SHP77 treated with DMSO at 0.1 percent for 48 hours (cell line): ENCODE measurements at places on chromosomes 4 and X.

GRCh38 chr4:173227756-173228155 lies 59.1 kb downstream of the GALNT7 start:
- DNase-seq = no peak

GRCh38 chr4:8171984-8172924 lies 13.6 kb upstream of the ABLIM2 start:
- no peak for DNase-seq

DNA sequence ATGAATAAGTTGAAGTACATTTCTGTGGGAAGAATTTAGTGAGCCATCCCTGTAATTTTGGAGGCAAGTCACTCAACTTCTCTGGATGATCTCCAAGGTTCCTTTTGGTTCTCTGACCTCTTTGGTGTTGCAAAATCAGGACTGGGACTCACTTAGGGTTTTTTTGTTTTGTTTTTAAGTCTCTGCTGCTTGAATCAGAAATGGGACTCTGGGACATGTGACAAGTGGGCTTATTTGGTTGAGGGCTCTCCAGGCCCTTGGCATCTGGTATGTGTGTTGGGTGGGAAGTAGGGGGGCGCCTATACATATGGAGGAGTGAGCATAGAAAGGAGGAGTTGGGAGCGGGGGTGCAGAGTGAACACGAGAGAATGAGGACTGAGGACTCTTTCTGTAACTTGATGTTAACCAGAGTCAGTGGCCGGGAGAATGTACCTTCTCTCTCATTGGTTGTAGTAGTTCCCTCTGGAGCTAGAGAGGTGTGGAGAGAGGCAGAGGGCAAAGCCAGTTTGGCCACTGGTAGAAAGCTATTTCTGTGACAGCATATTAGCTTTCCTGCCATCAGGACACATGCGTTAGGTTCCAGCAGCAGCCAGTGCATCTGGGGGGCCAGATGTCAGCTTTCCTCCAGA lies 1.9 kb downstream of the ARHGAP10 start:
- DNase-seq = no peak

GRCh38 chr4:25172961-25173915 lies 13.0 kb upstream of the SEPSECS start:
- no peak for DNase-seq

DNA sequence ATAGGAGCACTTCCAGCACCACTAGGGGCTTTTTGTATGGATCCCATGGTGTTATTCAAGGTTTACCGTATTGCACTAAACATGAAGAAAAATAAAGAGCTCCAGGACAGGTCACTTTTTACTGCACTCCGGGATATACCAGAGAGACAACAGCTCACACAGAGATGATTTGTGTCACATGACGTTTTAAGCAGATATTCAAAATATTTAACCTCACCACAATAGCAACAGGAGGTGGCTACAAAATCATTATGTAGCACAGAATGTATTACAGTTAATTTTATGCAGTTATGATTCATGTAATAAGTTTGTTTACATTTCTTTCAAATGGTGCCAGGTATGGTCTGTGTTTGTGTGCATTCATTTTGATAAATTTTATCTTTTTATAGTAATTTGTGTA lies 100.6 kb downstream of the LUZP4 start:
- DNase-seq = no peak

DNA sequence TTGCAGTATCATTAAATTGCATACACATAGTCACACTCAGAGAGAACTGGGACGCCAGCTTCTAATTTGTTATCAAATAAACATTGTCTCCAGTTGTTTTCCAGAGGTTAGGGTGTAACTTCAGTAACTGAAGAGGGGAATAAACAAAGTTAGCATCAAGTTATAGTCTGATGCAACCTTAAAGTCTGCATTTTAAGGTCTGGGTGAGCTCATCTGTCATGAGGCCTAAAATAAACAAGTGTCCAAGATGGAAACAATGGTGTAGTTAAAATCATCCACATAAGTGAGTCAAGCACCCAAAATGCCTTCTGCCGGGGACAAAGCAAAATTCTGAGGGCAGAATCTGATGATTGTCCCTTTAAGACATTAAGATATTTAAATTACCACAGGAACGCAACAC lies 70.3 kb upstream of the EMCN start:
- DNase-seq = no peak

DNA sequence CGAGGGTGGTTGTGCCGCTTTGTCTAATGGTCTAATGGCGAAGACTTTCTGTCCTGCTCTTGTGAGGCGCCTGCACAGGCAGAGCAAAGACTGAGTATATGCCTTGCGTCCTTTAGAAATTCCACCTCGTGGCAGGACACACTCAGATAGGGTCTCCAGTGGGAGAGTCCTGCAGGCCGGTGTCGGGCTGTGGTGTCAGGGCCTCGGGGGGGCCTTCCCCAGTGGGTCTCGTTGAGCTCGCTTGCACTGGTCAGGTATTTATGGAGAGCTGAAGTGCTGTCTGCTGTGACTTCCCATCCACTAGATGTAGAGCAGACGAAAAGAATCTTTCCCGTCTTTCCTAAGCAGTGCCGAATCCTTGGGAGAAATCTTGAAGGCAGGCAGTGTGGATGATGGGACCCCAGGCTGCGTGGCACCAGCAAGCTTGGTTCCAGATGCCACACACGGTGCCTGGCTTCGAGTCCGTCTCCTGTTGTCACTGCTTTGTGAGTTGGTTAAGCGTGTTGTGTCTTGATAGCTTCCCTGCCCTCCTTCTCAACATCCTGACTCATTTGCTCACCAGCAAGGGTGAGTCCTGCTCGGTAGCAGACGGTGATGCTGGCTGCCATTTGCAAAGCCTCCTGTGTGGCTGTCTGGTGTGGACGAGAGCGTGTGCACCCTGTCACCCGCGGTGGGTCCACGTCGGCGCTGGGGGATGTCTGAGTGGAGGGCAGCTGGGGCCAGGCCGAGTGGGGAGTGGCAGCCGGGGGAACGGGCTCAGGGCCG lies 20.5 kb downstream of the MAEA start:
- no peak for DNase-seq

DNA sequence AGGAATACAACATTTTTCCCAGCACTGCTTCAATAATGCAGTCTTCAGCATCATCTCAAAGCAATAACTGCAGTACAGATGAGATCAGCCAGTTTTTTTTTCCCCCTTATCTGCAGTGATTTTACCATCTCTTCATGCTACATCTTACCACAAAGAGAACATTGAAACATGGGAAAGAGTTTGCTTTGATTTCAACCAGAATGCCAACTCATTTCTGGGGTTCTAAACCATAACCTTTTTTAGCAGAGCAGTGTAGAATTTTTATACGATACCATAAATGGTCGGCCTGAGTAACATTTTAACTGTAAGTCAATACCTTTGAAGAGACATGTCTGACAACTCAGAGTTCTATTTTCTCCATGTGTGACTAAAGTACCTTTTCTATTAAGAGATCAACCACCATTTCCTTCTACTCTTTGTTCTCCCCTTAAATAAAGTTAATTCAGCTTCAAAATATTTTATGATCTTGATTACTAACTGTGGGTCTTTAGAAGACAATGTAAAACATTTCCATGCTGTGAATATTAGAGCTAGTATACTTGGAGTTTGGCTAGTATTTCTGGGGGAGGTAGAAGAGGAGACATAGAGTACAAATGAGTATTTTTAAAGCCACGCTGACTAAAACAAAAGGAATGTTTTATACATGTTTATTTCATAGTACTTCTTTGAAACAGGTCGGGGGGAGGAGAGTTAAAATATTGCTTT lies 69.1 kb downstream of the TET2 start:
- no peak for DNase-seq

- DNase-seq = no peak
Measured at GRCh38 chr4:26050212-26050643, 136.2 kb downstream of the SMIM20 start.

GRCh38 chr4:130183766-130184165 lies 1087.8 kb downstream of the C4orf33 start:
- DNase-seq = no peak

DNA sequence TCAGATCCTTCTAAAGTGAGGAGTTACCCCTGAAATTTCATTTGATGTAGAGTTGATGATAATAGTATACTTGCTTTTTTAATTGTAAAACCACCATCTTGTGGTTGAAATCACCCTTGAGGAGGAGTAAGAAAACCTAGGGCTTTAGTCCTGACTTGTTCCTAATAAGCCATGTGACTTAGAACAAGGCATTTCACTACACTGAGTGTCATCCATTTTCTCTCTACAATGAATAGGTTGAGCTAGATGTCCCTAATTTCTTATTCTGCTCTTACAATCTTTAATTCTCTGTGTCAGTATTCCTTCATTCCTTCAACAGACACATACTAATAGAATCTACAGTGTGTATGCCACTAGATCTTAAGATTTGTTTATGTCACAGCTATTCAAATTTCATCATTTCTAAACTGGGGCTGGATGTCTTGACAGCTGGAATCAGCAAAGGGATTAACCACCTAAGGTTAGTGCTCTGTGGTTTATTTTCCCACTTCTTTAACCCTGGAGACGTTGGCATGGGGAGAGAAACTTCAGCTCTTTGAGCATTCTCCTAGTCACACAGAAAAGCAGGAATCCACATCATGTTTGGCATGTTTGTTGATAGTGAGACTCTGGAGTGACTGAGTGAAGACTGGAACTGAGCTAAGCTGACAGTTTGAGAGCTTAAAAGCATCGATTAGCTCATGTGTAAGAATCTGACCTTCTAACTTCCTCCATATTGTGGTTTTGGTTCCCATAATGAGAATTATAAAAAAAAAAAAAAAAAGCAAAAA lies 246.3 kb downstream of the NDST4 start:
- no peak for DNase-seq

DNA sequence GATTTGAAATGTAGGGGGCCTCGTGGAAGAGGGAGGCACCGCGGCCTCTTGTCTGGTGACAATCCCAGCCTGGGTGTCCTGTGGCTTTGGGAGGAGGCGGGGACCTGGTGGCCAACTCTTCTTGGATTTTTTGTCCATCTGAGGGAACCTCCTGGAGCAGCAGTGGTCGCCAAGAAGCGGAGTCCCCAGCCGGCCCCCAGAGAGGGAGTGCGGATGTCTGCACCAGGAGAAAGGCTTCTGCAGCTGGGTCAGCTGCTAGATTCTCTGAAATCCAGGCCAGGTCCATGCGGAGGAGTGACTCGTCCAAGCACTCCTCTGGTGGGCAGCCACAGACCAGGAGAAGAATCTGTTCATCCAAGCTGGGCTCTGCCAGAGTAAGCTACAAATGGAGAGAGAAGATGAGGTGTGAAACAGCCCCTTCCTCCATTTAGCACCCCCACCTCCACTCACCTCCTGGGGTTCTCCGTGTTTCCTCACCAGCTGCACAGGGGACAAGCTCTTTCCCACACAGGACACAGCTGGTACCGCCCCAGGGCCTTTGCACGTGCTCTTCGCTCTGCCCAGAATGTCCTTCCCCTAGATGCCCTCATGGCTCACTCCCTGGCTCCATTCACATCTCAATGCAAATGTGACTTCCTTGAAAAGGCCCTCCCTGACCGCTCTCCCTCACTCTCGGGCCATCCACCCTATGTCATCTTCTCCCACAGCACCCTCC lies 27.6 kb downstream of the C4orf50 start:
- no peak for DNase-seq

DNA sequence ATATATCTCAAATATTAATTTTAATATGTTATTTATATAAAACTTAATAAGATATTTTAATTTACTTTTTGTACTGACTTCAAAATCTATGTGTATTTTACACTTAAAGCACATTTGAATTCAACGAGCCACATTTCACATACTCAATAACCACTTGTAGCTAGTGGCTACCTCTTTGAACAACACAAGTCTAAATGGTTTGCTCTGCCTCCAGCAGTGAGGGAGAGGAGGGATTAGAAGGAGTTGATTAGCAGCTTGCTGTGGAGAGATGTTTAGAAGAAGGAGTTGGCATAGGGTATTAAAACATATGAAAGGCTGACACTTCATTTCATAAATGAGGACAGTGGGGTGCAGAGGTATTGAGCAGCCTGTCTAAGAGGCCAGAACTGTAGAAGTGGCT lies 124.0 kb downstream of the ARHGAP24 start:
- no peak for DNase-seq

- DNase-seq = no peak
Measured at GRCh38 chrX:48908600-48908999, 2.8 kb downstream of the SLC35A2 start.

DNA sequence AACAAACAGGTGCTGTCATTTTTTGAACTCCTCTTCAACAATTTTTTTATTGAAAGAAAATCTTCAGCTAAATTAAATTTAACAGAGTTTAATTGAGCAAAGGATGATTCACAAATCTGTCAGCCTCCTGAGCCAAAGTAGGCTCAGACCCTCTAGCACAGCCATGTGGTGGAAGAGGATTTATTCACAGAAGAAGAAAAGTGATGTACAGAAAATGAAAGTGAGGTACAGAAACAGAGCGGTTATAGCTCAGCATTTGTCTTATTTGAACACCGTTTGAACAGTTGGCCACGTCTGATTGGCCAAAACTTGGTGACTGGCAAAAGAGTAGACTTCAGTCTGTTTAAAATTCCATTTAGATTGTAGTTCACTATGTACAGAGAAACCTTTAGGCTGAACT lies 217.3 kb downstream of the SPANXN1 start:
- no peak for DNase-seq

DNA sequence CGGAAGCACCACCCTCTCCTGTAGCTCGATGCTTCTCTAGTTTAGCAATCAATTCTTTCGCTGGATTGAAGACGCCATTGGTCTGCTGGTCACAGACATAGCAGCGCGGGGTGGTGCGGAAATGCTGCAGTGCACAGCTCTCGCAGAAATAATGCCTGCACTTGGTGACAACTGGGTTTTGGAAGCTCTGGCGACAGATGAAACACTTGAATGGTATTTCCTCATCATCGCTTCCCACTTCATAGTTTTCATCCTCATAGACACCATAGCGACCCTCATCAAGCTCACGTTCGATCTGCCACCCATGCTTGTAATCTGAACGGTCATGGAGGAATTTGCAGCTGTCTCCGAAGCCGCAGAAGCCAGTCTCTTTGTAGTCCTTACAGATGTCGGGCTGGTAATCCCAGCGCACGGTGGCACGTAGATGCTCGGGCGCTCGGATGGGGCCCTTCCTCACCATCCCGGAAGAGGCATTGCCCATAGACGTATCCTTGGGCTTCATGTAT lies 854 bp downstream of the RNF113A start:
- DNase-seq = no peak

DNA sequence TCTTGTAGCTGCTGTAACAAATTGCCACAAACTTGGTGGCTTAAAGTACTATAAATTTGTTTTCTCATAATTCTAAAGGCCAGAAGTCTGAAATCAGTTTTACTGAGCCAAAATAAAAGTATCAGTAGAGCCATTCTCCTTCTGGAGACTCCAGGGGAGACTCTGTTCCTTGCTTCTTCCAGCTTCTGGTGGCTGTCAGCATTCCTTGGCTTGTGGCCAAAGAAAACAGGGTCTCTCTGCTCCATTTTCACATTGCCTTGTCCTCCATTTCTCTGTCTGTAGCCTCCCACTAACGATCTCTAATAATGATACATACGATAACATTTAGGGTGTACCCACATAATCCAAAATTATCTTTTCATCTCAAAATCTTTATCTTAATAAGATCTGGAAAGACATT lies 200.4 kb downstream of the MAB21L2 start:
- no peak for DNase-seq

DNA sequence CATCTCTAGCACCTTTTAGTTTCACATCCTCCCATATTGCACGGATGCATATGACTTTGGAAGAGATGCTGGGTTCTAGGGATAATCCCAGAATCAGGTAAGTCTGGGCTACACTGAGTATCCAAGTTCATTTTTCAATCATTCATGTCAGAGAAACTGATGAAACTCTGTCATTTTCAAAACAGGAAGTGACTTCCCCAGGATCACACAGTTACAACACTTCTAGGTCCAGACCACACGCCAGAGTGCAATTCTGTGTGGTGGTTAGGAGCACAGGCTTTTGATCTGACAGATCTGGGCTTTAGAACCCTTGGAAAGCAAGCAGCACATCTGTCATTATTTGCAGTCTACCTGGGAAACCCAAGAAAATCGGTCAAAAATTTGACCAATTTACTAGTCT lies 52.1 kb upstream of the CDKN2AIP start:
- no peak for DNase-seq
